PC-3 (cell line): ENCODE measurements at places on chromosomes 11 and 22. TPM values are rescaled to one million over a fixed set of nuclear protein-coding genes. Genes with fewer than 3 reads are reported as not detected.

Gene PHLDB1
- 36.1 and 37.1 TPM in 2 replicates for total RNA-seq

Gene CSRP3
- not detected in 2 replicates for total RNA-seq

Gene ADM2
- total RNA-seq: 0.98 and 1.8 TPM in 2 replicates

Gene OR5D13
- not detected in 2 replicates for total RNA-seq

Gene MYO7A
- total RNA-seq: 0.66 and 1.2 TPM in 2 replicates

DNA sequence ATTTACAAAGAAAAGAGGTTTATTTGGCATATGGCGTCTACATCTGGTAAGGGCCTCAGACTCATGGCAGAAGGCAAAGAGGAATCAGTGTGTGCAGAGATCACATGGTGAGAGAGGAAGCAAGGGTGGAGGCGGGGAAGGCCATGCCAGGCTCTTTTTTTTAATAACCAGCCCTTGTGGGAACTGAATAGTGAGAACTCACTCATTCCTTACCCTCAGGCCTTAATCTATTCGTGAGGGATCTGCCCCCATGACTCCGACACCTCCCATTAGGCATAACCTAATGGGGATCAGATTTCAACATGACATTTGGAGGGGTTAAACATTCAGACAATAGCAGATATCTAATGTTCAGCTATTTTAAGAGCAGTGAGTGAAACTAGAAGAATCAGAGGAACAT, 55.7 kb downstream of the ATM start:
- no peak for DNase-seq

DNA sequence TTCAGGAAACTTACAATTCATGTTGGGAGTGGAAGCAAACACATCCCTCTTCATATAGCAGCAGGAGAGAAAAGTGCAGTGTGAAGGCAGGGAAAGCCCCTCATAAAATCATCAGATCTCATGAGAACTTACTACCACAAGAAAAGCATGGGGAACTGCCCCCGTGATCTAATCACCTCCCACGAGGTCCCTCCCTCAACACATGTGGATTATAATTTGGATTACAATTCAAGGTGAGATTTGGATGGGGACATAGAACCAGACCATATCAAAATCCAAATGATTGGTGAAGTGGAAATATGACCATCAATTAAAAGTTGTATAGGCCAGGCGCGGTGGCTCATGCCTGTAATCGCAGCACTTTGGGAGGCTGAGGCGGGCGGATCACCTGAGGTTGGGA, 1268.0 kb downstream of the JRKL start:
- DNase-seq: no peak

DNA sequence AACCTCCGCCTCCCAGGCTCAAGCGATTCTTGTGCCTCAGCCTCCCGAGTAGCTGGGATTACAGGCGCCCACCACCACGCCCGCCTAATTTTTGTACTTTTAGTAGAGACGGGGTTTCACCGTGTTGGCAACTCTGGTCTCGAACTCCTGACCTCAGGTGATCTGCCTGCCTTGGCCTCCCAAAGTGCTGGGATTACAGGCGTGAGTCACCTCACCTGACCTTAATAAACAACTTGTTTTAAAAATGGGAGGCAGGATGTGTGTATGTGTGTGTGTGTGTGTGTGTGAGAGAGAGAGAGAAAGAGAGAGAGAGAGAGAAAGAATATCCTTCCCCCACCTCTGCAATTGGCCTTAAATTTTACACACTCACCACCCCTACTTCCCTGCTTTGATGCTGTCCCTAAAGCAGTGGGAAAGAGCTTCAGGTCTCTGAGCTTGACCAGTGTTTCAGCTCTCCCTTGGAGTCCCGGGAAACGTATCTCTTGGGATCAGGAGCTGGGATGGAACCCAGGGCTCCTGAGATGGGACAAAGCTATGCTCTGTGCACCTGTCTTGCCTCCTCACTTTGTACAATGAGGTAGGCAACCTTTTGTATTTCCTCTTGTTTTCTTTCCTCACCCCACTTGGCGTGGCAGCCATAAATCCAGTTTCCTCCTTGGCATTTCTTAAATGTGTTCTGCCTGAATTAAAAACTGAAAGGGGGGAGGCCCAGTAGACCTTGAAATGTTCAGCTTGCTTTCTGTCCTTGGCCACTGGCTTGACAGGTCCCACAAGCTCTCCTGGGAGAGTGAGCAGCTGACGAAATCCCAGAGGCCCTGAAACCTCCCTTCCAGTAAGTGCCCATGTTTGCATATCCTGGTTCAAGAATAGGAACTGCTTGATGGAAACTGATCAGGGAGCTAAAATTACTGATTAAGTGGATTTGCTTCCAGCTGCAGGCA, 17.8 kb upstream of the XBP1 start:
- peak; percentile 19 for DNase-seq

DNA sequence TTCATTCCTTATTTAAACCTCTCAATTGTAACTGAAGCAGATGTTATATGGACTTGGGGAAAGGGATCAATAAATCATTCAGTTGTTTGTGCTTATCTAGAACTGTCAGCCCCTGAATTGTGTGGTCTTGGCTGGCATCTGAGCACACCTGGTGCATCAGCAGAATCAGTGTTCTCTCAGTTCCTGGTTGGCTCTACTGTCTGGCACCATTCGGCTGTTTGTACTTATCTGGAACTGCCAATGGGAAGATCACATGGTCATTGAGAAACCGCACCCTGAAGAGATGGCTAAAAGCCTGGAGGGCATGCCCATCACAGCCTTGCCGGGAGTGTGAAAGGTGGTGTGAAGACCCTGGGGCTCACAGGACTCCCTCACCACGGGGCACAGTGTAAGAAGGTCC, 37.1 kb upstream of the EHF start:
- DNase-seq: no peak

GRCh38 chr22:38346506-38346905, 29.3 kb upstream of the CSNK1E start:
- DNase-seq: no peak

- peak; percentile 46 for DNase-seq
Measured at GRCh38 chr11:5291207-5291838, 10.4 kb downstream of the OR51B4 start.

DNA sequence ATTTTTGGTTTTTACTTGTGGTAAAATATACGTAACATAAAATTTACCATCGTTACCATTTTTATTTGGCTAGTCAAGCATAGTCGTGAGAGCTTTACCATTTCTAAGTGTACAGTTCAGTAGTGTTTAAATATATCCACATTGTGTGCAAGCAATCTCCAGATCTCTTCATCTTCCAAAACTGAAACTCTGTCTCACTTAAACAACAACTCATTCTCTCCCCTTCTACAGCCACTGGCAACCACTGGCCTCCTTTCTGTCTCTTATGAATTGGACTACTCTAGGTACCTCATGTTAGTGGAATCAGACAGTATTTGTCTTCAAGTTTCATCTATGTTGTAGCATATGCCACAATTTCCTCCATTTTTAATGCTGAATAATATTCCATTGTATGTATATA, 37.4 kb downstream of the SMC1B start:
- DNase-seq: no peak

- DNase-seq: peak; percentile 79
Measured at GRCh38 chr11:86291466-86292262, 10.4 kb upstream of the HIKESHI start.

DNA sequence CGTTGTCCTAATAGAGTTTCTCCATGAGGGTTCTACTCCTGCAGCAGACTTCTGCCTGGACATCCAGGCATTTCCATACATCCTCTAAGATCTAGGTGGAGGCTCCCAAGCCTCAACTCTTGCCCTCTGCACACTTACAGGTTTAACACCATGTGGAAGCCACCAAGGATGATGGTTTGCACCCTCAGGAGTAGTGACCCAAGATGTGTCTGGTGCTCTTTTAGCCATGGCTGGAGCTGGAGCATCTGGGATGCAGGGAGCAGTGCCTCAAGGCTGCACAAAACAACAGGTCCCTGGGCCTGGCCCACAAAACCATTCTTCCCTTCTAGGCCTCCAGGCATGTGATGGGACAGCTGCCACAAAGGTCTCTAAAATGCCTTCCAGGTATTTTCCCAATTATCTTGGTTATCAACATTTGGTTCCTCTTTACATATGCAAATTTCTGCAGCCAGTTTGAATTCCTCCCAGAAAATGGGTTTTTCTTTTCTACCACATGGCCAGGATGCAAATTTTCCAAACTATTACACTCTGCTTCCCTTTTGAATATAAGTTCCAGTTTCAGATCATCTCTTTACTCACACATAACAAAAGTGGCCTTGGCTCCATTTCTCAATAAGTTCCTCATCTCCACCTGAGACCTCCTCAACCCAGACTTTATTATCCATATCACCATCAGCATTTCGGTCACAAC, 69.5 kb upstream of the GNAZ start:
- DNase-seq: no peak

- DNase-seq: no peak
Measured at GRCh38 chr22:50218153-50218995, 17.6 kb downstream of the SELENOO start.

DNA sequence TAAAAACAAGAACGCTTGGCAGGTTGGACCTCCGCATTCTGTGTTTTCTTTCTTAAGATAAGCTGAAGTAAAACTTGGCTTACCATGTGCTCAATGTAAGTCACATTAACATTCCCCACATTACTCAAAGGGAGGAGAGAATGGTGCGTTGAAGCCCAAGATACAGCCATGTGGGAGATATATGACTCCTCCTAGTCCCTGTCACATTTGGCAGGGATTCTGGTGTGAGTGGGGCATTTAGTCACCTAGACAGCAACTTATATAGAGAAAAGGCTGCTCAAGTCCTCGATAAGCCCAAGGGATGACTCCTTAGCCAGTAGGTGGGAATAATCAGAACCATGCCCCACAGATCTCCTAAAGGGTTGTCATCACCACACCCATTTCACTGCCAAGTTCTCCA, 4.6 kb downstream of the PRSS23 start:
- no peak for DNase-seq
